ENCODE measurements at places on chromosomes 13 and 19.

DNA sequence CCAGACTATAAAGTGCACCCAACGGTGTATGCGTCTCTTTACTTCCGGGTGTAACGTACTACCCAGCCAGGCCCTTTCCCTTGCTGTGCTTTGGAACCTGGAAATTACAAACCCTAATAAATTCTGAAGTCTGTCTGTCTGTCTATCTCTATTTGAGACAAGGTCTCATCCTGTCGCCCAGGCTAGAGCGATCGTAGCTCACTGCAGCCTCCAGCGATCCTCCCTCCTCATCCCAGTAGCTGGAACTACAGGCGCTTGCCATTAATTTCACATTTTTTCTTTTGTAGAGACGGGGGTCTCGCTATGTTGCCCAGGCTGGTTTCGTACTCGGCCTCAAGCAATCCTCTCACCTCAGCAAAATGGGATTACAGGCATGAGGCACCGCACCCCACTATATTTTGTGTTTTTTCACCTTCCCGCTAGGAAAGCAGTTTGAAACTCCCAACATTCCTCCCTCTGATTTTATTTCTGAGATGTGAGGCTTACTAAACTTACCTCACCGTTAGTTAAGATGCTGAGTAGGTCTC is 469 bp upstream of the RNF6 start:
- no peak for DNase-seq

- DNase-seq, result no peak
Observed at GRCh38 chr13:50993934-50994333, 84.3 kb downstream of the RNASEH2B start.

GRCh38 chr19:27865927-27866777 is 1346.8 kb downstream of the UQCRFS1 start:
- DNase-seq, result no peak

DNA sequence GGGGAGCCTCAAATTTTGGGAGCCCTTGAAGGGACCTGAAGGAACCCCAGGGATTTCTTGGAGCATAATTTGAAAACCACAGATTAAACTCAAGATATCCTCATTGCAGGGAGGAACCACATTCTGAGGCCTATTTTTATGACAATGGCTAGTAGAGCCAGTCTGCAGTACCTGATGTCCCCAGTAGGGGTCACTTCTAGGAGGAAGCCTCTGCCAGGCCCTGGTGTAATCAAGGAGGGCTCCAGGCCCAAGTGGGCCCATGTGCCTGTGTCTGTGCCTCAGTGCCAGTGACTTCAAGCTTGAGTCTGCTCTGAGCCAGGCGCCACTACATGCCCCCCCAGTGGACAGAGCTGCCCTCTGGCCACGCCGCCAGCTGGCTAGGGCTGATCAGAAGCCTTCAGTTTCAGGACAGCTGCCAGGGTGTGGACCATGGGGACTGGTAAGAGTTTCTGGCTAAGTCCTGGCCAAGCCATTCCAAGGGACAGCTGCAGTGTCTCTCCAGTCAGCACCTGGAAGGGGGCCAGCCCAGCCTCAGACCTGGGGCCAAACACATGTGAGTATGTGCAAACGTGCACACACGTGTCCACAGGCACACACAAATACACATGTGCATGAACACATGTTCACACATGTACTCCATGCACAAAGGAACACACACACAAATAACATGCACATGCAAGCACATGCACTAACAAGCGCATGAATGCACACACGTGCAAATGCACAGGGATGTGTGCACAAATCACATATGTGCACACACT is 20.5 kb upstream of the SLC7A10 start:
- DNase-seq, result no peak

Data from fibroblast of skin of back (primary cell).